ENCODE measurements at places on chromosomes 13 and 19. TPM values are rescaled to one million over a fixed set of nuclear protein-coding genes. Genes with fewer than 3 reads are reported as not detected.

- no peak for DNase-seq
Measured at GRCh38 chr13:44266305-44266704, 107.3 kb upstream of the SERP2 start.

GRCh38 chr13:32413284-32413683, 14.6 kb downstream of the N4BP2L1 start:
- DNase-seq = no peak

DNA sequence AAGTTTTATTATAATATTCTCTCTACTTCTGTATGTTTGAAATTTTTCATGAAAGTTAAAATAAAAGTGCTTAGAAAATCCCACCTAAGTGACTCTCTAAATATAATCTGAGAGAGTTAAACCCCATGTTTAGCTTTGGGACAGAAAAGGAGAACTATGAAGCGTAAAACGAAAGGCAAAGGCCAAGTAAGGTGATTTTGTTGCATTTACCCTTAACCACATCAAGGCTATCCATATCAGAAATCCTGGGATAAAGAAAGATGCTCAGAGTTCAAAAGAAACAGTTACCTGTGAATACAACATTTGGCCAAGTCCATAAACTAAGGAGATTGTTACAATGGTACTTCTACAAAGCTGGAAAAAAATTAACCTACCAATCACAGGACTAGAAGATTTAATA, 31.3 kb downstream of the UBL3 start:
- no peak for DNase-seq

- DNase-seq = no peak
Measured at GRCh38 chr19:23481043-23481442, 85.8 kb upstream of the ZNF91 start.

DNA sequence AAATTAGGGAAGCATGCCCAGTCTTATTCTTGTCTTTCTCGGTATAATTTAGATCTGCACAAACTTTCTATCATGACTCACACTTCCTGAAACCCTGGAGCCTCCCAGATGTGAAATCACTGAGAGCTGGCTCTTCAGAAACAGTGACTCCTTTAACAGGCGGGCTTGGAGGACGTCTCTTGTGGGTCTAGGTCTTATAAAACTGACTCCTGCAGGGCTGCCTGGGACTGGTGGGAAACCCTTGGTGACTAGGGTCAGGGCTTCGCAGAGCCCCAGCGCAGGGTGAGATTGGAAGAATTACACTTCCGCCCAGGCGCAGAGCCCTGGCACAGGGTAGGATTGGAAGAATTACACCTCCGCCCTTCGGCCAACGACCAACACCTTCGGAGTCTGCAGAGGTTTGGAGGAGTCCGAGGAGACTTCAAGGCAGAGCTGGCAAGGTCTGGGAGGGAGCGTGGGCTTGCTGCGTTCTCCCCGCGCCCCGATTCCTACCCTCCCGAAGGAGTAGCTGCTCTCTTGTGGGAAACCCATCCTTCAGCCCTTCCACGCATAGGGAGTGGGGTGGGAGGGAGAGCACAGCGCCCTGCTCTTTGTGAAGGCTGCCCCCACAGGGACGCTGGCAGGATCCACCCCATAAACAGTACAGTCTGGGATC, 43.4 kb upstream of the MAP3K10 start:
- no peak for DNase-seq

The CLC gene
- not detected for total RNA-seq

DNA sequence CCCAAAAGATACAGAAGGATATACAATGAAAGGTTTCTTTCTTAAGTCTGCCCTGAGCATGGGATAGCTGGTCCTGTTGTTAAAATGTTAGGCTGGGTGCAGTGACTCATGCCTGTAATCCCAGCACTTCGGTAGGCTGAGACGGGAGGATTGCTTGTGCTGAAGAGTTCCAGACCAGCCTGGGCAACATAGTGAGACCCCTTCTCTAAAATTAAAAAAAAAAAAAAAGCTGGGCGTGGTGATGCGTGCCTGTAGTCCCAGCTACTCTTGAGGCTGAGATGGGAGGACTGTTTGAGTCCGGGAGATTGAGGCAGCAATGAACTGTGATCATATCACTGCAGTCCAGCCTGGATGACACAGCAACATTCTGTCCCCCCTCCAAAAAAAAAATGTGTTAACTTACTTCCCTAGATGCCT, 52.5 kb upstream of the SHKBP1 start:
- no peak for DNase-seq

DNA sequence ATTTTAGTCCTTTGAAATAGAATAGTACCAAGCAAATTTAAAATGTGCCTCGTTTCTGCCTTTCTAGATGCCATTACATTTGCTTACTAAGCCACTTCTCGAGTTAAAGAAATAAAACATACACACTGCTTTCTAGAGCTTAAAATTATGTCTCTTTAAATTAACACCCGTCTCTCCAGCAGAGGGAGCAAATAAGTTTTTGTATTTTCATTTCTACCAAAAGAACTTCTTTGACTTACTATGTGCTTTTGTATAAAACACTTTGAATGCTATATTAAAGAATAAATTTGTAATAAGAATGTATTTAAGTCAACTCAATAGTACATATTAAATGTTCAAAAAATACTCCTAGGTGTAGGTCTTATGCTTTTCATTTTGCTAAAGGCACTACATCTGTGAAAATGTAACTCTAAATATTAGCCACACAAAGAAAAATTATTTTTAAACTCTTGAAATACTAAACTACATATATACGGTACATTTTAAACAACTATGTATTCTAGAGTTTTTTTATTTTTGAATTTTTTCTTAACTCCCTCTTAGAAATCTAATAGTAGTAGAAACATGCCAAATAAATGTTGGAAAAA, 269.3 kb upstream of the MIR17HG start:
- DNase-seq = no peak

DNA sequence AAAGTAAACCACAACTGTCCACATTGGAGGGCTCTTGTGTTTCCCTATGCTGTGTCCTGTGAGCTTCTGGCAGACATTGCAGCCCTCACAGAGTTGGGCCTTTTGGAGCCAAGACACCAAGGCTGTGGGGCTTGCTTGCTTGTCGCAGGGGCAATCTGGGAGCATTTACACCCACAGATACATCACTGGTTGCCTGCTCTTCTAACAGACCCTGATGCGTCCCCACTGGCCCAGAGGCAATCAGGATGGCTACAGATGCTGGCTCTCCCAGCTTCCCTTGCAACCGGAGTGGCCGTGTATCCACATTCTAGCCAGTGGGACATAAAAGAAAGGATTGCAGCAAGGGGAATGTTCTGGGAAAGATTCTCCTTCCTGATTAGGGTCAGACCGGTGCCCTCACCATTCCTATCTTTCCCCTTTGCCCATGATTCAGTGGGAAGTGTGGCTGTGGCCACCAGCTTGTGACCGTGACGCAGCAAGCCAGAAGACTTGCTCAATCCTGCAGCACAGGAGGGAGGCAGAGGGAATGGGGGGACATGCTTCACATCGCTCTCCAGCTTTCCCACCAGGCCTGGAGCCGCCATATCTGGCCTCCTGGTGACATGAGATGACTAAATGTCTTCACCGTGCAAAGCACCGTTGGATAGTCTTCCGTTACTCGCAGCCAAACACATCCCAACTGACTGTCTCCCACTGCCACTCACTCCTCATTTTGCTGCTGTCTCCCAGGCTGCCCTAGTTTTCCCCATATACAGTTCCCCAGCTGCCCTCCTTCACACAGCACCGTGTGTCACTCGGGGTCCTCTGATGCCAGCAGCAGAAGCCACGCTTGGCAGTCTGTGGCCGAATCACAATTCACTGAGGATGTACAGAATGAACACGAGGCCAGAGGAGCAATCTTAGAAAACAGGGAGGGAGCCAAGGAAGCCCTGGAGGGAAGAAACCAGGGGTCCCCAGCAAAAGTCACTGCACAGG, 151.0 kb downstream of the DPF1 start:
- DNase-seq = no peak

DNA sequence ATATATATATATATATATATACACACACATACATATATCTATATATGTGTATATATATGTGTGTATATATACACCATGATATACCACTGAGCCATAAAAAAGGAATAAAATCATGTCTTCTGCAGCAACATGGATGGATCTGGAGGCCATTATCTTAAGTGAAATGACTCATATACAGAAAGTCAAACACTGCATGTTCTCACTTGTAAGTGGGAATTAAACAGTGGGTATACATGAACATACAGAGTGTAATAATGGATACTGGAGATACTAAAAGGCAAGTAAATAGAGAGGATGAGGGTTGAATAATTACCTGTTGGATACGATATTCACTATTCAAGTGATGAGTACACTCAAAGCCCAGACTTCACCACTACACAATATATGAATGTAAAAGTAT, 332.6 kb downstream of the SLITRK1 start:
- DNase-seq = no peak

DNA sequence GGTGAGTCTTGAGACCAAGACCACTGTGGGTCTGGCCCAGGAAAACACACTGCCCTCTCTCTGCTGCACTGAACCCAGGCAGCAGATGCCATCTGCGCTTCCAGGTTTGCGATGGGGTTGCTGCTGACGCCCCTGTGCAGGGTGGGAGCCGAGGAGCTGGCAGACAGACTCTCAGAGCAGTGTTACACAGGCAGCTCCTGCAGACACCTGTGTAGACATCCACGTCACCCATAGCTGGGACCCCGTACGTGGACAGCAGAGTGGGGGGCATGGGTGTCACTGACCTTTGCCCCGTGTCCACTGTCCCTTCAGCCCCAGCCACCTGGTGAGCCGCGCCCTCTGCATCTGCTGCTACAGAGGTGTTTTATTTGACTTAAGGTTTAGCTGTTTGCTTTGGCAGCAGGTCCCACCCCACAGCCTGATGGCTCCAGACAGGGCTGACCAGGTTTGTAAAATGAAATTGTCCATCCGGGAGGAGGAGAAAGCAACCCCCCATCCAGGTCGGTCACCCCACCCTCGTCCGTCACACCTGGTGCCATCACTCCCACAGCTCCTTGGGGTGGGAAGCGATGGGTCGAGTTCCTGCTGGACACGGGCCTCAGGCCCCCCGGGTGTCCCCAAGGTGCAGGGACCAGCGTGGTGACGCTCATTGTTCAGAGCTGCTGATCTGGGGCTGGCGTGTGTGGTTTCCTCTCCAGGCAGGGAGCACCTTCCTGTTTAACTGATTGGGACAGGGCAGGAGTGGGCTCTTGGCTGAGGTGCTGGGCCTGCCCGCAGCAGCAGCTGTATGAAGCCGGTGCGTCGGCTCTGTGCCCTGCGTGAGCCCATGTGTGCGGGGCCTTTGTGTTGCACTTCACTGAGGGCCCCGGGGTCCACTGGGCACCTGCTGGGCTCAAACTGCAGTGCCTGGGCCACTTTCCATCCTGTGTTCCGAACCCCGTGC, 28.4 kb downstream of the MCF2L start:
- no peak for DNase-seq

The TEKTIP1 gene
- not detected for total RNA-seq

DNA sequence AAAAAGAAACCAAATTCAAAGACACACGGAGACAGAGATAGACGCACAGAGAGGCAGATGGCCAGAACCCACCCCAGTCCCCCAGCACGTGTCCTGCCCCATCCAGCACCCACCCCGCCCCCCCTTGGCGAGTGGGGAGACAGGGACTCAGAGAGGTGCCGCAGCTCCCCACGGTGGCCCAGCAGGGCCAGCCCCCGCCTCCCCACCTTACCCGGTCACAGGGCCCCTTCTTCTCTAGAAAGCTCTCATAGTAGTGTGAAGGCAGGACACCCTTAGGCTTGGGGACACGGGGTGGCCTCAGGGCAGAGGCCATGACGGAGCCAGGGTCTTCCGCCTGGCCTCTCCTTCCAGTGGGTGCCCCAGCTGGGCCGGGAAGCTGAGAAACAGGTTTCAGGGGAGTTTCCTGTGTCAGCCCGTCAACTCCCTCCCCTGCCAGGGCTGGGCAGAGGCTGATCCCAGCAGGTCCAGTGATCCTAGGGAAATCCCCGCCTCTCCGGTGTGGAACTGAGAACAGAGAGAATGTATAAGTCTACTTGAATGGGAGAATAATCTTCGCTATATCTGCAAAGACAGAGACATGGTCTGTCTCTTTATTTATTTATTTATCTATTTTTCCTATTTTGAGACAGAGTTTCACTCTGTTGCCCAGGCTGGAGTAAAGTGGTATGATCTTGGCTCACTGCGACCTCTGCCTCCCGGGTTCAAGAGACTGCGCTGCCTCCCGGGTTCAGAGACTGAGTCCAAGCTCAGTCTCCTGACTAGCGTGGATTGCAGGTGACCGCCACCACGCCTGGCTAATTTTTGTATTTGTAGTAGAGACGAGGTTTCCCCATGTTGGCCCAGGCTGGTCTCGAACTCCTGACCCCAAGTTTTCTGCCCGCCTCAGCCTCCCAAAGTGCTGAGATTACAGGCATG, at the start of gene STAP2:
Gene STAP2 (minus strand): TSS at position 387 of the 915 bp plus-strand sequence. CDS start 74 bp downstream, at position 313.
- DNase-seq = no peak

- no peak for DNase-seq
Measured at GRCh38 chr13:103794526-103794925, 728.3 kb upstream of the SLC10A2 start.

GRCh38 chr13:112450118-112450903, 74.2 kb downstream of the SPACA7 start:
- DNase-seq = no peak

GRCh38 chr13:82827724-82828123, 1054.5 kb downstream of the SLITRK1 start:
- no peak for DNase-seq

- no peak for DNase-seq
Measured at GRCh38 chr13:85771856-85772255, 27.4 kb downstream of the SLITRK6 start.

- no peak for DNase-seq
Measured at GRCh38 chr19:21699197-21699596, 68.2 kb downstream of the ZNF100 start.

DNA sequence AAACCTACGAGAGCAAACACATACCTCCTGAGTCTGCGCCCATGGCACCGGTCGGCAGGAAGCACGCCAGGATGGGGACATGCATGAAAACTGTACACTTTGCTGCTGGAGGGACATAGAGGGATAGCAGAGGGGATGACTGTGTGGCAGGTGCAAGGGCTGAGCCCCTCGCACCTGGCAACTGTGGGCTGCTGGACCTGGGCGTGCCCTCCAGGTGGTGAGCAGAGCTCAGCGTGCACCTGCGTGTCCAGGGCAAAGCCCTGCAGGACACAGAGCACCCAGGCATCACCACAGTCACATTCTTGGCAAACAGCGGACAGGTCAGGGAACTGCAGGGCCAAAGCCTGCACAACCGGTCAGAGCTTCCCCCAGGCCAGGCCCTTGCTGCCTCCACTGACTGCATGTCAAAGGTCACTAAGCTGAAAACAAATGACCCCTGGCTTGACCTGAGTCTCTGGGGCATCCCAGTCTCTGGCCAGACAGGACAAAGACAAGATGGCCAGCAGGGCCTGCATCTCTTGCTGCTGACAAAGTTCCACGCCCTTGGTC, 9.0 kb upstream of the ISYNA1 start:
- no peak for DNase-seq

GRCh38 chr19:43774103-43774939, 6.5 kb downstream of the KCNN4 start:
- DNase-seq = no peak

Data from tibial nerve (tissue), 4 donors.